RCC 7860 (cell line): ENCODE measurements at places on chromosomes 11 and 22.

GRCh38 chr11:94635072-94635471 lies 67.9 kb downstream of the PIWIL4 start:
- no peak for DNase-seq

- no peak for DNase-seq
Observed at GRCh38 chr11:60431251-60431650, 1.9 kb downstream of the MS4A5 start.

GRCh38 chr11:76735841-76736240 lies 47.3 kb upstream of the TSKU start:
- no peak for DNase-seq

- no peak for DNase-seq
Observed at GRCh38 chr22:39825661-39826102, 67.9 kb downstream of the ENTHD1 start.

DNA sequence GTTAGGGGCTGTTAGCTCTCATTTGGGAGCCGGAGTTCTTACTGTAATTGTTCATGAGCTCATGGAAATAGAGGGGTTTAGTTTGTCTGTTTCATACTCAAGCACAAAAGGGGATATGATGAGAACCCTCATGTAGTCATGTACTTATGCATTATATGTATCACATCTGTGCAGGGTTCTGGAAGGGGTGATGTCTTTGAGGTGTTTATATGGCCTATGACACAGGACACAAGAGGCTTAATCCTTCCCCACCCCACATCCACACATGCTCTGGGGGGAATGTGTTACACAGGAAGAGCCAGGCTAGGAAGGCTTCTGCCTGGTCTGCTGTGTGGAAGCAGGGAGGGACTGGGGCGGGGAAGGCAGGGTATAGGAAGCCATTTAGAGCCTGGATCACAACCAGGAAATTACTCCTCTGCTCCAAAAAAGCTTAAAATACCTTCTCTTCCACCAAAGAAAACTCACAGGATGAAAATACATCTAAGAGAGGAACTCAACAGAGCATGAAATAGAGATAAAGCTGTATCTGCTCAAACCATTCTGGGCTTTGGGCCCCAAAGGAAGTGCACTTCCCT lies 316.1 kb downstream of the TMEM135 start:
- DNase-seq: no peak

DNA sequence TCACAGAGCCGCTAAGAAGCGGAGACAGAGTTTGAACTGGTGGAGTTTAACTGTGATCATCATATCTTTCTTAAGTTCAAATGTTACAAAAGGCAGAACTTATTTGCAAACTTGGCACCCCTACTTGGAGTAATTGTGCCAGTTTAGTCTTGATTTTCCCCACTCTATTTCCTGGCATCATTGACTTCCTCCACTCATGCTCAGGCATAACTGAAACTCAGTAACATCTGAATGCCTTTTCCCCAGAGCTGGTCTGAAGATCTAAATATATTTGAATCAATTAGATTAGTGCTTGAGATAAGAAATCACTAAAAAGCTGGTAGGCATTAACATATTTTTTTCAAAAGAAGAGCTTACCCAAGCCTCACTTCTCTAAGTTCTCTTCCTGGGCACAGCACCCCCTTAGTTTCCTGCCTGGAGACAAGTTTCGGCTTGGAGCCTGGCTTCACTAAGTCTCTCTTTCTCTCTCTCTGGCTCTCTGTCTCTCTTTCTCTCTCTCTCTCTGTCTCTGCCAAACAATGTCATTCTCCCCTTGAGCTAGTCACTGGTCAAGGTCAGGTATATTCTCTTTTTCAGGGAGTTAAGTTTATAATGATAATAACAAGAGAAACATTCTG lies 190.8 kb downstream of the LUZP2 start:
- DNase-seq: no peak

DNA sequence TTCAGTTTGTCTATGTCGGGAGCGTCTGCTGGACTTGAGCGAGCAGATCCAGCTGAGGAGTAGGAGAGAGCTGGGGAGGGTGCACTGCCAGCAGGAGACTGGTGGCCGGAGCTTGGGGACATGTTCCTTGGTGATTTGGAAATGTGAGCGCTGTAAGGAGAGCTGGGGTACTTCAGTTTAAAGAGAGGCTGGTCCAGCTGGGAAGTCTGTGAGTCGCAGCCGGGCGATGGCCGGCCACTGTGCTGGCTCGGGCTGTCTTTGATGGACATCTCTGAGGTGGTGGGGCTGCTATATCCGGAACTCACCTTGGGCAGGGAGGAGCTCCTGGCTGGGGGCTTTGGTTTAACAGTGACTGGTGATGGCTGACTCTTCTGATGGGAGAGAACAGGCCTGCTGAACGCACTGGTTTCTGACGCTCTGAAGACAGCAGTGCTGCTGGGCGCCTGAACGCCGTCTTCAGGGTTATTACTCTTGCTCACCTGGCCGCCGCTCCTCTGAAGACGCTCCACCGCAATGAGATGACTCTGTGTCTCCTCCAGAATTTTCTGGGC lies 63.6 kb upstream of the PITPNB start:
- no peak for DNase-seq

- DNase-seq: no peak
Observed at GRCh38 chr22:19648419-19648929, 65.8 kb upstream of the SEPTIN5 start.

GRCh38 chr22:45335021-45335818 lies 25.5 kb downstream of the FAM118A start:
- DNase-seq: no peak

DNA sequence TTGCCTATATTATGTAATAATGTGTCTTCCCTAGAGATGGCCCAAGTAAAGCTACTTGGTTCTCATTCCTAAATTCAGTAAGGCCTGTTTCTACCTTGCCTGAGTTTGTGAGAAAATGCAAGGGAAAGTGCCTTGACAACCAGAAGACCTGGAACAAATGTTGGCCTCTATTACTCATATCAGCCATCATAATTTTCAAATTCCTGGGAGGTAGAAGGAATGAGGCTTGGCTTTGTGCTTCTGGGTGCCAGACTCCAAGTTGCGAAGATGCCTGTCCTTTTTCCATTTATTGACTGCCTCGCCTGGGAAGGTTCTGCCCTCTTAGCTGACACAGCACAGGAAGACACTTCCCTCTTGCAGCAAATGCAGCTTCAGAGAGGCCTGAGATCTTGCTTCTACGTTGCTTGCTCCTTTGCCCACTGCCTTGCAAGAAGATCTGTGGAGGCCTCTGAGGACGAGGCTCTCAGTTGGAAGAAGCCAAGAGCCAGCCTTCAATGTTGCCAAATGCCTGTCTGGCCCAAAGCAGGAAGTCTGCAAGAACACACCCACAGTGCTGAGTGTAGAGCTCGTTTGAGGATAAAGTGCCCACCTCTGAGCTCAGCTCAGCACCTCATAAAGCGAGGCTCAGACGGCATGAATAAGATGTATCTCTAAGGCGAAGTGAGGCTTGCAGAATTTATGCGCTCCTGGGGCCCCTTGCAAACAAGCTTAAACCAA lies 120.1 kb downstream of the GALNT18 start:
- DNase-seq: no peak

- no peak for DNase-seq
Observed at GRCh38 chr11:3225826-3226750, 6.1 kb downstream of the MRGPRE start.

DNA sequence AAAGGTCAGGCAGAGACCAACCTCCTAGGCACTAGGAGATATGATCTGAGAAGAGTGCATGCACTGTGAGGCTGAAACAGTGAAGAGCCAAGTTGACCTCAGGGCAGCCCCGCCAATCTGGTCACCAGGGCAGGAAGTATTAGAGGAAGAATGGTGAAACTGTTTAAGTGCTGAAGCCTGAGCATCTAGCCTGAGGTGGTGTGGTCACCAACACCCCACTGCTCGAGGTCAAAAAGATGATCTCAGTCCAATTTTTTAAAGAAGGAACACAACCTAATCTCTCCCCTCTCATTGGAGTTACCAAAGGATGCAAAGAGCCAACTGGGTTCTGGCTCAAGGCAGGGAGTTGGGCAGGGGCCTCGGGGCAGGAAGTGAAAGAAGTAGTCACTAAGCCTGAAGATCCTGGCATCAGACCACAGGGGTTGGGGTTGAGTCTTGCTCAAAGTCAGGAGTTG lies 4.0 kb downstream of the APBB1 start:
- DNase-seq: no peak

DNA sequence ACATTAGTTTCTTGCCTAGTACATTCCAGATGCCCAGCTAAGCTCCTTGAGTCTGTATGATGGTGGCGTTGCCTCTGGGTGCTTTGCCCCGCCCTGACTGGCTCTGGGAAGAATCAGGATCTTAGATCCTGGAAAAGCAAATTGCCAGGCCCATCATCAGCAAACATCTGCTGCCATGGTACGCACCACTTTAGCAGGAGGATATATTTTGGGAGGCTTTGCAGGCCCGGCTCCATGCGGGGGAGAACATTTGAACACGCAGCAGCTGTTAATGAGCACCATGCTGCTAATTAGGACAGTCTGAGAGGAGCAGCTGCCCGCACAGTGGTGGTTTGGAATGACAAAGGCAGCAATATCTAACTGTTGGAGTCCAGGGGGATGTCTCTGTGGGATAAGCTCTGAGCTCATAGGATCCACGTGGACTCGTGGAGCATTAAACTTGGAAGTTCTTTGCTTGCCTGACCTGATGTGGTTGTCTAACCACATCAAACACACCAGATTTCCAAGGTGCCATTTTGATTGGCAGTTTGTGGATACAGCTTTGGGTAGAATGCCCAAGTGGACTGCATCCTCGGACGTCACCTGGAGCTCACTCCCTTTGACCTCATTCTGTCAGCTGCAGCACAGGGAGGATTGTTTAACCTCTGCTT lies 217.0 kb upstream of the ZBED5 start:
- no peak for DNase-seq

- no peak for DNase-seq
Observed at GRCh38 chr11:126823274-126823673, 177.3 kb downstream of the KIRREL3 start.
